ENCODE measurements at places on chromosomes 11 and 22. TPM values are rescaled to one million over a fixed set of nuclear protein-coding genes. Genes with fewer than 3 reads are reported as not detected.
A peak's percentile ranks its signal among the peaks of the same experiment; 100 is the strongest.

GRCh38 chr11:3036419-3036818 lies 20.8 kb downstream of the CARS1 start:
- no peak overlapping the region for H3K27ac ChIP-seq
- H3K36me3 ChIP-seq, result peaks cover 66% of the 10 kb centered on the region
- H3K4me1 ChIP-seq, result no peaks in the 10 kb centered on the region
- no peaks in the 10 kb centered on the region for H3K27me3 ChIP-seq
- no peak overlapping the region for H3K4me3 ChIP-seq

The KRTAP5-11 gene
- total RNA-seq, result not detected

GRCh38 chr22:34161431-34162123 lies 241.3 kb upstream of the LARGE1 start:
- no peak overlapping the region for H3K4me3 ChIP-seq
- no peaks in the 10 kb centered on the region for H3K36me3 ChIP-seq
- no peaks in the 10 kb centered on the region for H3K4me1 ChIP-seq

DNA sequence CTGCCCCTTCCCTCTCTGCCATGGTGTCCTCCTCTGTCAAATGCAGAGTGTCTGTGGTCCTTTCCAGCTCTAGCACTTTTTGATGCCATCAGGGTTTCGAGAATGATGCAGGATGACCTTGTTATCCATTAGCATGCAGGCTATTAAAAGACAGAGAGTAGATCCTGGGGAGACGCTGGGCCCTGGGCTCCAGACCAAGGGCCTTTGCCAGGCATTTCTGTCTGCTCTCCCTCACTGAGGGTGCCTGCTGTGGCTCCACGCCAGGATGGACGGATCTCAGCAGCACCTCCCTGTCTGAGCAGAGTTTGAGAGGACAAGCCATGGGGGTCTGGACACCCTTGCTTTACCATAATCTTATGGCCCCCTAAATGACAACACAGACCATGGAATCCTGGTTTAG lies 110.8 kb upstream of the CD82 start:
- no peaks in the 10 kb centered on the region for H3K36me3 ChIP-seq
- no peaks in the 10 kb centered on the region for H3K4me1 ChIP-seq
- peaks cover 3% of the 10 kb centered on the region for H3K27me3 ChIP-seq
- no peak for DNase-seq
- H3K27ac ChIP-seq, result no peak overlapping the region
- no peak overlapping the region for H3K4me3 ChIP-seq

DNA sequence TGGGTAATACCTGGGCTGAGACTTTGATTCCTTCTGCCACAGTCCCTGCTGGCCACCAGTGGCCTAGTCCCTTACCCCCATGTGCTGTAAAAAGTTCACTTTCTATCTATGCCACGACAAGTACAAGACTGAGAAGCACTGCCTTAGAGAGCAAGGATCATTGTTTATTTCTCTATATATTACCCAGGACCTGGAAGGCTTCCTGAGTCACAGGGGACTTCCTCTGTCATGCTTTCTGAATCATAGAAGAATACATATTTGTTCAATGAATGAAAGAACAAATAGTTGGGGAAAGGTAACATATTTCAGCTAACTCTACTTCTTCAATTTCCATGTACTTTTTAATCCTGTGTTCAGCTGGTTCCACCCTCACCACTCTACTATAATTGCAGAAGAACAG lies 5.5 kb upstream of the SYT9 start:
- H3K27ac ChIP-seq, result no peak overlapping the region
- peaks cover 2% of the 10 kb centered on the region for H3K27me3 ChIP-seq
- H3K4me3 ChIP-seq, result no peak overlapping the region
- DNase-seq, result no peak
- no peaks in the 10 kb centered on the region for H3K36me3 ChIP-seq

DNA sequence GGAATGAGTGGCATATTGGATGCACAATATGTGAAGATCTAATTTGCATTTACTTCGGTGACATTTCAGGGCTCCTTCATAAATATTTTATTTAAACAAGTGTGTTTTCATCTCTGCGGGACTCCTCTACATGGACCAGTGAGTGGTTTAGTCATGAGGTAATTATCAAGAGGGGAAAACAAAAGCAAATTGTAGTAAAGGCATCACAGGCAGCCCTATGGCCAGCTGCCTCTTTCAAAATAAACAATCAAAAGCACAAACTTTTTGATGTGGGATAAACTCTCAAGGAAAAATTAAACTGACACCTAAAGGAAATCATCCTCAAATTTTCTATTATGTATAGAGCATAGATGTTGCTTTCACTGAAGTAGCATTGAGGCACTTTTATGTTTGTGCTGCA lies 6.0 kb downstream of the SYT9 start:
- DNase-seq, result no peak
- no peaks in the 10 kb centered on the region for H3K36me3 ChIP-seq
- H3K4me1 ChIP-seq, result no peaks in the 10 kb centered on the region

The BACE1 gene
- total RNA-seq, result 29.2 TPM

The CSKMT gene
- 6.4 TPM for total RNA-seq

GRCh38 chr11:96315476-96315875 lies 27.5 kb downstream of the MAML2 start:
- H3K4me3 ChIP-seq, result no peak overlapping the region
- no peak for DNase-seq
- peak overlapping the region; percentile 0 for H3K27ac ChIP-seq
- no peaks in the 10 kb centered on the region for H3K27me3 ChIP-seq
- peaks cover 31% of the 10 kb centered on the region for H3K4me1 ChIP-seq

The POLR2F gene
- 26.0 TPM for total RNA-seq

The TRIM68 gene
- total RNA-seq, result 8.4 TPM

- no peaks in the 10 kb centered on the region for H3K27me3 ChIP-seq
- DNase-seq, result peak; percentile 73
- no peaks in the 10 kb centered on the region for H3K36me3 ChIP-seq
Observed at GRCh38 chr11:103450241-103450640, 341.0 kb downstream of the DYNC2H1 start.

DNA sequence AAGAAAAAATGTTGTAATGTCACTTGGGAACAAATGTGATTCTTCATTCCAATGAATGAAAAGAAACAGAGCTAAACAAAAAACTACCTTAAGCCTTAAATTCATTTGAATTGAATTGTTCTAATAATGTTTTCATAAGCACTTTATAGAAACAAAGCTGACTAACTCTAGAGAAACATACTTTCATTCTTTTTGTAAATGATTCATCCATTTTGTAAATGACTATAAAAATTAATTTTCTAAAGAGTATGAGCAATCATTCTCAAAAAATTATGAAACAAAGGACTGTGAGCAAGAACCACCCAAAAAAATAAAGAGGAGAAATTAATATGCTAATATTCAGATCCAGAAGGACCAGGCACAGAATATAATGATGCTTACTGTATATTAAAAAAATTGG lies 986.5 kb upstream of the CHORDC1 start:
- DNase-seq, result peak; percentile 1
- no peak overlapping the region for H3K4me3 ChIP-seq
- no peaks in the 10 kb centered on the region for H3K36me3 ChIP-seq
- H3K27ac ChIP-seq, result no peak overlapping the region
- H3K4me1 ChIP-seq, result no peaks in the 10 kb centered on the region

The ADM gene
- total RNA-seq, result 559 TPM

GRCh38 chr11:101870510-101870909 lies 44.3 kb upstream of the CEP126 start:
- peak; percentile 87 for DNase-seq
- H3K27ac ChIP-seq, result peak overlapping the region; percentile 46
- no peaks in the 10 kb centered on the region for H3K36me3 ChIP-seq
- no peak overlapping the region for H3K4me3 ChIP-seq
- peaks cover 12% of the 10 kb centered on the region for H3K4me1 ChIP-seq

The TST gene
- total RNA-seq, result 26.9 TPM

DNA sequence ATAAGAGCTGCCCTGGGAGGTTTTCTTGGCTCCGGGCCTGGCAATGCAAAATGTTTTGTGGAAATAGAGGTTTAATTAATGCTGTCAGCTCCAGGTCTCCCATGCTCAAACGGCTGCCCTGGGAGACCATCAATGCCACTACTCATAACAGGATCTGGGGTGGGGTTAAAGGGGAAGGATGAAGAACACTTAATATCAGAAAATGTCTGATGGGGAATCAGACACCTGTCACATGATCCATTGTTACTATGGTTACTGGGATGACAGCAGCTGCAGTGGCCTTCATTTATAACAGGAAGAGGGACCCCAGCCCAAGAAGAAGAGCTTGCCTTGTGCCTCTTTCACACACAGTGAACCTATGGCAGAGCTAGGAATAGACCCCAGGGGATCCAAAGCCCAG lies 2.2 kb upstream of the SYT13 start:
- no peaks in the 10 kb centered on the region for H3K4me1 ChIP-seq
- H3K27me3 ChIP-seq, result peaks cover 50% of the 10 kb centered on the region
- no peak overlapping the region for H3K27ac ChIP-seq
- H3K4me3 ChIP-seq, result no peak overlapping the region
- H3K36me3 ChIP-seq, result no peaks in the 10 kb centered on the region

- H3K27ac ChIP-seq, result no peak overlapping the region
- no peak for DNase-seq
- no peaks in the 10 kb centered on the region for H3K27me3 ChIP-seq
- H3K36me3 ChIP-seq, result peaks cover 4% of the 10 kb centered on the region
- no peaks in the 10 kb centered on the region for H3K4me1 ChIP-seq
Observed at GRCh38 chr22:23207729-23208393, 27.6 kb downstream of the BCR start.

DNA sequence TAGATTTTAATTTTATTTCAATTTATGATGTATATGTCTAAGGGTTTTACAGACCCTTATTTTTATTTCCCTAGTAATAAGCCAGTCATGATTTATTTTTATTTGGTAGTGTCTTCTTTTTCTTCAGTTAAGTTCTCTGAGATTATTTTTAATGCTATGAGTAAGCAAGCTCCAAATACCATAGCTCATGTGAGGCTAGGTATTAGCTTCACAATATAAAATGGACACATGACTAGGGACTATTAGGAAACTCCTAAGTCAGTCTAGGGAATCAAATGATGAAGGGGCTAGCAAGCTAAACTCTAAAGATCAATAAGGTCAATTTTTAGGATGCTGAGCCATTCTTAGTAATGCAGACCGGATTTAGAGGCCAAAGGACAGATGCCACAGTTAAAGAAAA lies 45.9 kb downstream of the CKAP5 start:
- H3K4me1 ChIP-seq, result no peaks in the 10 kb centered on the region
- no peak overlapping the region for H3K4me3 ChIP-seq
- H3K36me3 ChIP-seq, result peaks cover 29% of the 10 kb centered on the region
- DNase-seq, result peak; percentile 16

DNA sequence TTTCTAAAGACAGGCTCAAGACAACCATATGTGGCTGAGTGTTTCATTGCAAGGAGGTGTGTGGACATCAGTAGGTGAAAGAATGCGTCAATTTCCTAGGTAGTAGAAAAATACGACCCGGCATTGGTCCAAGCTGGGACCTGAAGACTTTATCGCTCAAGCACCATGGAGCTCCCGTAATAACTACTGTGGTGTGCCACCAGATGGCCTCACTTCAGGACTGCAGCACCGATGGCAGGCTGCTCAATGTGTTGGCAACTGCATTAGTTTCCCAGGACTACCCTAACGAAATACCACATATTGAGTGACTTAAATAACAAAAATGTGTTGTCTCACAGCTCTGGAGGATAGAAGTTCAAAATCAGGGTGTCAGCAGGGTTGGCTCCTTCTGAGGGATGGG lies 72.4 kb upstream of the FAT3 start:
- H3K36me3 ChIP-seq, result no peaks in the 10 kb centered on the region
- H3K27me3 ChIP-seq, result no peaks in the 10 kb centered on the region
- no peak overlapping the region for H3K27ac ChIP-seq
- no peak overlapping the region for H3K4me3 ChIP-seq
- no peaks in the 10 kb centered on the region for H3K4me1 ChIP-seq
- no peak for DNase-seq

The RTN3 gene
- total RNA-seq, result 31.2 TPM

DNA sequence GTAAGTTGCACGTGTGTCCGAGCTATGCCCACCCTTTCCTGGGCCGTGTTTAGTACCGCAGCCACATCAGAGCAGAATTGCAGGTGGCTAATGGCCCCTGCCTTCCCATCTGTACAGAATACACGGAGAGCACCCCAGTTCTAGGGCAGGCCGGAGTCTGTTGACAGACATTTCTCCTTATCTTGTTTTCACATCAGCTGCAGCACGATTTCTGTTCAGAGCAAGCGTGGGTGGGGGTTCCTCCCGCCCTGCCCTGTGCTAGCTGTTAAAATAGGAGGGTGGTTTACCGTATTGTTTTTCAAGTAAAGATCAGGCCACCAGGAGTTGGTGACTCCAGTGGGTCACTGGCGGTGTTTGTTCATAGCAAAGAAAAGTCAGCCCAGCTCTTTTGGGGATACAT lies 41.1 kb downstream of the UBASH3B start:
- no peaks in the 10 kb centered on the region for H3K27me3 ChIP-seq
- no peak overlapping the region for H3K27ac ChIP-seq
- no peak for DNase-seq
- H3K36me3 ChIP-seq, result no peaks in the 10 kb centered on the region
- H3K4me1 ChIP-seq, result peaks cover 11% of the 10 kb centered on the region
- no peak overlapping the region for H3K4me3 ChIP-seq

DNA sequence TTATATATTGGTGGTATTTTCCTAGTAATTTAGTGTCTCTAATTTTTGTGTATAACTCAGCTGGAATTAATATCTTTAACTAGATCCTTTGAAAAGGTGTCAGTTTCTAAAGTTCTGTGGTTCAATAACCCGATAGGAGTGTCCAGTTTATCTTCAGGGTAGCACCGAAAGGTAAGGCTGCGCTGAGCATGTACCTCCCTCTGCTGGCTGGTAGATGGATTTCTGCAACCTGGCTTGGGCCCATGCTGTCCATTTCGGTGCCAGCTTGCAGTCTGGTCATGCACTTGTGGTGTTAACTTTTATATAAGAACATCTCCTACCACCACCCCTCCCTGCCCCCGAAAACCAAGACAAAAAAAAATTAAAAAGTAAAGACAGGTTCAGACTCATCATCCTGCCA lies 24.7 kb downstream of the EXT2 start:
- no peak for DNase-seq
- no peak overlapping the region for H3K4me3 ChIP-seq
- peaks cover 19% of the 10 kb centered on the region for H3K36me3 ChIP-seq
- H3K27me3 ChIP-seq, result no peaks in the 10 kb centered on the region
- H3K27ac ChIP-seq, result no peak overlapping the region

The TRPM5 gene
- total RNA-seq, result not detected

DNA sequence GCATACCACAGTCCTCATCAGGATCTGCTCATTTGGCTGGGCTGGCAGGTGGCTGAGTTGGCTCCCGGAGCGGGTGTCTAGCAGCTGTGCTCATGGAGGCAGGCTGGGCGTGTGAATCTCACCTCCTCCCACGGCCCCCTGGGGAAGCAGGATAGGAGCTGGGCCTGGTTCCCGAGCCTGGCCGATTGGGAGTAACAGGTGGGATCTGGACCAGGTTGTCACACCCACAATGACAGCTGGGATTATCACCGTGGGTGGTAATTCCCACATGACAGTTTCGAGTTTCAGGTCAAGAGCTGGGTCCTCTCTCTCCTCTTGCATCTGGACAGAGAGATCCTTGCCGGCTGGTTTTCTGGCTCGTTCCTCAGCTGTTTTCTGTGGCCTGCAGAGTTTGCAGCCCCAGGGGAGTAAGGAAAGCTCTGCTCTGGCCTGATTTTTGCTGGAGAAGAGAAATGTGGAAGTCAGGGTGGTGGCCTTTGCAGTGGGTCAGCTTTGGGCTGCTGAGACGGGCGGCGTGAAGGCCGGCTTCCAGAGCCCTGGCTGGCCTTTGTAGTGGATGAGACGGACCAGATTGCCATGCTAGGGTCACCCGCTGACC lies 57.0 kb downstream of the BCR start:
- H3K4me3 ChIP-seq, result no peak overlapping the region
- H3K4me1 ChIP-seq, result peaks cover 16% of the 10 kb centered on the region
- H3K27me3 ChIP-seq, result no peaks in the 10 kb centered on the region
- peak; percentile 66 for DNase-seq
- no peak overlapping the region for H3K27ac ChIP-seq

Data from IMR-90 (cell line).